ENCODE measurements at places on chromosomes 7 and 10.

- no peak for DNase-seq
Measured at GRCh38 chr10:15300145-15300544, 70.9 kb downstream of the FAM171A1 start.

- DNase-seq: no peak
Measured at GRCh38 chr10:49647985-49648795, 31.3 kb upstream of the C10orf53 start.

- DNase-seq: peak; percentile 8
Measured at GRCh38 chr10:42783181-42783549, 570 bp downstream of the BMS1 start.

DNA sequence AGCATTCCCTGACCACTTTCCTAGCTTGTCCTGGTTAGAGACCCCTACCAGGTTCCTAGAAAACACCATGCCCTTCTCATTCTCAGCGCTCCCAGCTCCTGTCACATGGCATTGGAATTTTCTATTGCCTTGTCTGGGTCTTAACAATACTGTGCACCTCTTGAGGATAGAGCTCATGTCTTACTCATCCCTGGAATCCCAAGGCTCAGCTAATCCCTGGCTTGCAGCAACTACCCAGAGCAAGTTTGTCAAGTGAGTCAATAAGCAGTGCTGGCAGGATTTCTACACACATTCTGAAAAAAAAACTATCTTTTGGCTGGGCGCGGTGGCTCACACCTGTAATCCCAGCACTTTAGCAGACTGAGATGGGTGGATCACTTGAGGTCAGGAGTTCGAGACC lies 11.7 kb upstream of the PRDX3 start:
- DNase-seq: no peak

- no peak for DNase-seq
Measured at GRCh38 chr7:129122751-129123509, 21.6 kb upstream of the TSPAN33 start.

DNA sequence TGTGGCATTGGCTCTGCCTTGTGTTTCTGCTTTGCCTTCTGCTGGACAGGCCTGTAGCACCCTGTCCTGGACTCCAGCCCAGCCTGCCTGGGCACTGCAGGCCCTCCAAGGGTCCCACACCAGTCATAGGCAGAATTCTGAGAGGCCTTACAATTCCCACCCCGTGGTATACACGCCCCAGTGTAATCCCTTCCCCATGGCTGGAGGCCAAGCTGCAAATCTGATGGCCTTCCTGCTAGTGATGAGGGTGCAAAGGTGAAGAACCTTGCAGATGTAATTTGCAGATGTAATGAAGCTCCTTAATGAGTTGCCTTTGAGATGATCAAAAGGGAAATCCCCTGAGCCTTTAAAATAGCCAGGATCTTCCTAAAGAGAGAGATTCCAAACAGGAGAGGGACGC lies 325.1 kb upstream of the ZNF32 start:
- DNase-seq: no peak

DNA sequence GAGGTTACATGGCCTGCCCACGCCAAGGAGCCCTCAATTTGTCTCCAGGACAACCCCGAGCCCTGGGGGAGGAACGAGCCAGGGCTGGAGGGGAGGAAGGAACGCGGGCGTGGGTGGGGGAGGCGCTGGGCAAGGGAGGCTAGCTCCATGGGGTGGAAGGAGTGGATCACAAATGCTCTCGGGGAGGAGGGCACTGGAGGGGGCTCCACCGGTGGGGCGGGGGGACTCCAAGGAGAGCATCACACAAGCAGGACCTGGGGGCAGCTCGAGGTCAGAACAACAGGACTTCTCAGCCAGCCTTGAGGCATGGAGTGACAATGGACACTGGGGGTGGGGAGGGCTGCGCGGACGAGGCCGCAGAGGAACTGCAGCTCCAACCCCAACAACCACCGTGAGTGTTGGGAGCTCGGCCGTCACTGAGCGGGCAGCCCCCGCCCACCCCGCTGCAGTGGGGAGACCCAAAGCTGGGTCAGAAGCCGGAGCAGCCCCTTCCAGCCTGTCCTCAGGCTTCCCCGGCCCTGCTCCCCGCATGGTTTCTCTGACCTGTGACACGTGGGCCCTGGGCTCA lies 41.1 kb downstream of the STK32C start:
- DNase-seq: no peak

DNA sequence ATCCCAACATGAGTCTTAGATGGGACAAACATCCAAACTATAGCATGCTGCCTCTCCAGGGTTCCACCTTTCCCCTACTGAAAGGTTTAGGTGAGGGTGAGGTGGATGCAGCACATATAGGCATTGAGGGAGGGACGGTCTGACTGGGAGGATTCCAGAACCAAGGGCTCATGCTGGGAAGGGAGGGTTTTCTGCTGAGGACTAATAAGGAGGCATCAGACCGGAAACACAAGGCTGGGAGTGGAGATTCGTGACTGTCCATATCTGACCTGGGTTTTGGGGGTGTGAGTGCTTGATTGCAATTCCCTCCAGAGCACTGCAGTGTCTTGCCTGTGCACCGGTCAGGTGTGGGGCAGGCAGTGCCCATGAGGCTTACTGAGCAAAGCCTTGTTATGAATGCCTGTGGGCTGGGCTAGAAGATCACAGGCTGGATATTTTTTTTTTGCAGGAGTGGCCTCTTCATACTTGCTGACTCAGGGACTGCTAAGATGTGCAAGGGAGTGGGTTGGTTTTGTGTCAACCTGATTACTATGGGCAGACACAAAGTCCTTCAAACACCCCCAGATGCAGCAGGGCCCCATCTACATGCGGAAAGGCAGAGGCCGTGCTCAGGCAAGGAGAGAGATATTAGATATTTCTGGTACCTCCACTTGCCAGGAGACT lies 26.7 kb downstream of the DMBT1 start:
- no peak for DNase-seq

DNA sequence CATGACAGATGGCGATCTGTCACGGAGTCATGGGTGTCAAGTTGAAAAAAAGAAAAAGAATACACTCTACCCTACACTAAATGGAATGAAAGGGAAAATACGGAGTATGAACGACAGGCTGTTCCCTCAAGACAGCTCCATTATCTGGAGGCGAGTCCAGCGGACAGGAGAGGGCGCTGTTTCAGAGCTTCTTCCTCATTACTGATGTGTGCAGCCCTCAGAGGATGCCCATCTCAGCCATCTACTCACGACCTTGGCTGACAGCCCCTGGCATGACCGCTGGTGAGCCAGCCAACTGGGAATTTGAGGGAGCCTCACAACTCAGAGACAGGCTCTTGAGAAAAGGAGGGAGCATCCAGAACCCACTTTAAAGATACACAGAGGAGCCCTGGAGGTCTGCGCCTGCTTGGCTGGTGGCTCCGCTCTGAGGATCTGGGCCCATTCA lies 49.6 kb upstream of the SMNDC1 start:
- peak; percentile 45 for DNase-seq

DNA sequence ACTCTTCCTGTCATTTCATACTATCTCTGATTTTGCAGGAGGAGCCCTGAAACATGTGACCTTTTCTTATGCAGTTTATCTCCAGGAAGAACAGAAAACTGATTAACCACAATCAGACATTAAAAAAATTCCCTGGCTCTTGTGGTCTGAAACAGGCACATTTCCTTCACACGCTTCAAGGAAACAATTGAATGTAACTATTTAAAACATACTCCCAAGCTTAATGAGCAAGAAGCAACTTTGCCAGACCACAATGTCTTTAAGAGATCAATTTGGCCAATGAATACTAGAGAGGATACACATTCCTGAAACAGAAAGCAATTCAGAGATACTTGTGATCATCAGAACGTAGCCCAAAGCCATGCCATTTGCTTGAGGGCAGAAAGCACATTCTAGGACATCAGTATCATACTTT lies 65.8 kb downstream of the PIP4K2A start:
- no peak for DNase-seq

DNA sequence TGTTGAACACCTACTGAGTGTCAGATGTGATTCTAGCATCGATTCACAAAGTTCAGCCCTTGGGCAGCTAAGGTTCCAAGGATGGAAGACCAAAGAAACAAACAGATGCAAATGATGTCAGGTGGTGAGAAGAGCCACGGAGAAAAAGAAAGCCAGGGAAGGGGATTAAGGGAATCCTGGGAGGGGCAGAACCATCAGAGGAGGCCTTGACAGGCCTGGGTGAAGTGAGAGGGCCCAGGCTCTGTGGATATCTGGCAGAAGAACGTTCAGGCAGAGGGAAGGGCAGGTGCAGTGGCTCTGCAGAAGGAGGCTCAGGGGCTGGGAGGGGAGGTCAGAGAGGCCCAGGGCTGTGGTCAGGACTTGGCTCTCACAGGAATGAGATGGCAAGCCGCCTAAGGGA lies 90.4 kb downstream of the C10orf105 start:
- DNase-seq: no peak

GRCh38 chr10:121710207-121710606 lies 112.0 kb upstream of the FGFR2 start:
- DNase-seq: no peak
